ENCODE measurements at places on chromosomes 12 and 14.

DNA sequence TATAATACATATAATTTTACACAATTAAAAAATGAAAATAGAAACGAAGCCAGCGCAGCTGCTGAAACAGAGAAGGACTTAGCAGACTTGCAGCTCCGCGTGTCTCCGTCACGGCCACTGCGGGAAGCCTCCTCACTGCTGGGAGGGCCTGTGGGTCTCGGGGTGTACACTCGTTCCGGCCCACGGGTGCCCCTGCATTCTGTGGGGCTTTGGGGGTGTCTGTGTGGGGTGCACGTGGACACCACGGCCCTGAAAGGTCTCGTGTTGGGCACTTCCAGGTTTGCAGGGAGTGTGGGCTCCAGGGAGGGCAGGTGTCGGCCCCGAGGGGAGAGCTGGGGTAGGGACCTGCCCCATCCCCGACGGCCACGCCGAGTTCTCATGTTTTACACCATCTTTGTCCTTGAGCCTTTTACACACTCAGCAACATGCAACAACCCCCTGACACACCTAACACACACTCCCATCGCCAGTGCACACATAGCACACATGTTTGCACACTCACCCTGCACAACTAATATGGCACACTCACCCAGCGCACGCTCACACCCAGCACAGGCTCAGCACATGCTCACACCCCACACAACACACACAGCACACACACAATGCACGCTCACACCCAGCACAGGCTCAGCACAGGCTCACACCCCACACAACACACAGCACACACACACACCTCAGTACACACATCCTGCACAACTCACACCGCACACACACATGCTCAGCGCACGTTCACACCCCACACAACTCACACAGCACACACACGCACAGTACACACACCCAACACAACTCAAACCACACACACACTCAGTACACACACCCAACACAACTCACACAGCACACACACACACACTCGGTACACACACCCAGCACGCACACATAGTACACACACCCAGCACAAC is 36.6 kb downstream of the NOC4L start:
- no peak for DNase-seq

- DNase-seq = no peak
Observed at GRCh38 chr12:104694161-104694560, 237.4 kb downstream of the CHST11 start.

- DNase-seq = no peak
Observed at GRCh38 chr12:64633940-64634337, 23.6 kb downstream of the RASSF3 start.

DNA sequence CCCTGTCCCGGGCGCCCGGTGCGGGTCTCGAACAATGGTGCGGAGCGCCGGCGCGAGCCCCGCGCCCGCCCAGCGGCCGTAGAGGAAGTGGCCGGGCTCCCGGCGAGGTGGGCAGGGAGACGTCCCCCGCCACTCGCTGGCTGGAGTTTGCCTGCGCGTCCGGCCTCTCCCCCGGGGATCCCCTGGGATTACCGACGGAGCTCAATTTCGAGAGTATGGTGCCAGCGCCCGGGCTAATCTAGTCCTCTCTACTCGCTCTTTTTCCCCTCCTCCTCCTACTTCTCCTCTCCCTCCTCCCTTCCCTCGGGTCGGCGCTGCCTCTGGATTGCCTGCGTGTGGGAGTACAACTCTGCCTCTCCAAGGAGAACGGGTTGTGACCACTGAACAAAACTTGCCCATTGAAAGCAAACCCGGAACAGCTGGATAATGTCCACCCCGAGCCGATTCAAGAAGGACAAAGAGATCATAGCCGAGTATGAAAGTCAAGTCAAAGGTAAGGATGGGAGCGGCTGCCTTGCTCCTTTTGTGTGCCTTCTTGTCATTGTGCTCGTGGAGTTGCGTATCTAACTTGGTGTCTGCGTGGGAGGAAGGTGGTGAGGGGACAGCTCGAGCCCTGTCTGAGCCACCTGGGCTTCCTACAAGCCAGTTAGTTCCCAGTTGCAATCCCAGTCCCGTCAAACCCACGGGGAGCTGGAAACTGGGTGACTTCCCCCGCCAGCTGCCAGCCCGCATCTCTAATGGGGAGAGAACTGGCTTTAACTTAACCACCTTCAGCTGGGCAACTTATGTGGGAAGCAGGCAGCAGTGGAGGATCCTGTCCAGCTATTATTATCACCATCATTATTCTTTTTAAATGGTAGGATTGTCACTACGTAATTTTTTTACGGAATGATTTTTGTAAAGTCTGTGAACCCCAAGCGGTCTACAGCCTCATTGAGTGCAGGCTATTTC is at the start of gene SRGAP1:
Gene SRGAP1 (plus strand): TSS at position 310 of the 951 bp plus-strand sequence. CDS start 117 bp downstream, at position 427.
- DNase-seq = no peak

GRCh38 chr12:121939186-121939585 is 20.8 kb downstream of the CFAP251 start:
- no peak for DNase-seq

GRCh38 chr14:23639891-23640523 is 3.8 kb downstream of the DHRS2 start:
- no peak for DNase-seq

DNA sequence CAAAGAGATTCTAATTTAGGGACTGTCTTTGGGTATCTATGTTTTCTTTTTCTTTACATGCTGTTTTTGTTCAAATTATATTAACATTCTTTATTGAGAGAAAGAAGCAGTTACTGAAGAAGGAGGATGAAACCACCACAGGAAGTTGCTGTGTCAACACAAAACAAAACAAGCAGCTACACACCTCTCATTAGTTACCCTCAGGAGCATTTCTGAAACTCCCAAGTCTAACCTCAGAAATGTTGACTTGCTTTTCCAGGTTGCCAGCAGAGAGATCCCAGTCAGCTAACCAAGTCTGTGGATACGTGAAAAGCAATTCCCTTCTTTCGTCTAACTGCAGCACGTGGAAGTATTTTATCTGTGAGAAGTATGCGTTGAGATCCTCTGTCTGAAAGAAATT is 33.5 kb downstream of the CLEC1A start:
- DNase-seq = no peak

DNA sequence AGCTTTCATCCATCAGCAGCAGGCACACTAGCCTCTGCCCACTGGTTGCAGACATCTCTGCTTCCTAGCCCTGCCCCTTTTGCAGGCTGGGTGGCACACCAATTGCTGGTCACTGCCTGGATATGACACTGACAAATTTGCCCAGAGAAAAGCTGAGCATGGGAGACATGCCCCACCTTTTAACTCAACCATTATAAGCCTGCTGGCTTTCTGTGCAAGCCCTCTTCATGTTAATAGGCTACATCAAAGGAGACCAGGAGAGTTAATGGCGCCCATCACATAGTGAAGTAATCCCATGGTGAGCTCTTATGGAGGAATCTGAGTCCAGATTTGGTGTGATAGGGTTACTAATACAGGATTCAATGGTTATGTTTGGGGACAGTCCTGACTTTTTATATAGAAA is 139.2 kb downstream of the KICS2 start:
- no peak for DNase-seq

GRCh38 chr14:68726093-68726695 is 66.7 kb downstream of the ZFP36L1 start:
- no peak for DNase-seq

DNA sequence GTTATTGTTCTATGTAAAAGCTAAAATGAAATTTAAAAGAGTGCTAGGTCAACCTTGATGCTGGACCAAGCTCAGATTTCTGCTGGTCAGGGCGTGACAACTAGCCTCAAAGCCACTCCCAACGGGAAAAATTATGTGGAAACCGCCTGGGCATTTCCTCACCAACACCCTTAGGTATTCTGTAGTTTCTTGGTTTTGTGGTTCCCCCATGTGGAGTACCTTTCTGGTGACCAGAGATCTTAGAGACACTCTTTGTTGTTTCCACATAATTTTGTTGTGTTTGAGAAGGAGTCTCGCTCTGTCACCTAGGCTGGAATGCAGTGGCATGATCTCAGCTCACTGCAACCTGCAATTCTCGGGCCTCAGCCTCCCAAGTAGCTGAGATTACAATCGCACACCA is 119.9 kb downstream of the DENND5B start:
- no peak for DNase-seq

DNA sequence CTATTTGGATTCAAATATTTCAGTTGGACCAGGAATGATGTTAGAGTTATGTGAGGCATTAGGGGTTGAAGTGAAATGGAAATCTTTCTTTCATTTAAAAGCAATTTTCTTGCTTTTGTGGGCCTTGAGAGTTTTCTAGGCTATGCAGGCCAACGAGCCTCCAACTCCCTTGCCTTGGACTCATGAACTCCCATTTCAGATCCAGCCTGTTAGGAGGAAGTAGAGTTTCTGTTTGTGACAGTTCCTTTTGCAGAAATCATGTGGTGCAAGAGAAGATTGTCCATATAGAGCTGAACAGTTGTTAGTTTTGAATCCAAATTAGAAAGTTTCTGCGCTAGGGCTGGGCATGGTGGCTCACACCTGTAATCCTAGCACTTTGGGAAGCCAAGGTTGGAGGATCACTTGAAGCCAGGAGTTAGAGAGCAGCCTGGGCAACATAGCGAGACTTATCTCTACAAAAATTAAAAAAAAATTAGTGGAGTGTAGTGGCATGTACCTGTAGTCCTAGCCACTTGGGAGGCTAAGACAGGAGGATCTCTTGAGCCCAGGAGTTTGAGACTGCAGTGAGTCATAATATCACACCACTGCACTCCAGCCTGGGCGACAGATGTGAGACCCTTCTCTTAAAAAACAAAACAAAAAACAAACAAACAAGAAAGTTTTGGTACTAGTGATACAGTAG is 47.3 kb upstream of the MED13L start:
- no peak for DNase-seq

DNA sequence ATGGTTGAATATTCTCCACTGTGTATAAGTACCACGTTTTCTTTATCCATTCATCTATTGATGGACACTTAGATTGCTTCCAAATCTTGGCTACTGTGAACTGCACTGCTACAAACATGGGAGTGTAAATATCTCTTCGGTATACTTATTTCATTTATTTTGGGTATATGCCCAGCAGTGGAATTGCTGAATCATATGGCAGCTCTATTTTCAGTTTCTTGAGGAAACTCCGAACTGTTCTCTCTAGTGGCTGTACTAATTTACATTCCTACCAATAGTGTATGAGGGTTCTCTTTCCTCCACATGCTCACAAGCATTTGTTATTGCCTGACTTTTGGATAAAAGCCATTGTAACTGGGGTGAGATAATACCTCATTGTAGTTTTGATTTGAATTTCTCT is 623.1 kb upstream of the LRFN5 start:
- DNase-seq = no peak

GRCh38 chr14:56422703-56423213 is 156.8 kb upstream of the TMEM260 start:
- DNase-seq = no peak

DNA sequence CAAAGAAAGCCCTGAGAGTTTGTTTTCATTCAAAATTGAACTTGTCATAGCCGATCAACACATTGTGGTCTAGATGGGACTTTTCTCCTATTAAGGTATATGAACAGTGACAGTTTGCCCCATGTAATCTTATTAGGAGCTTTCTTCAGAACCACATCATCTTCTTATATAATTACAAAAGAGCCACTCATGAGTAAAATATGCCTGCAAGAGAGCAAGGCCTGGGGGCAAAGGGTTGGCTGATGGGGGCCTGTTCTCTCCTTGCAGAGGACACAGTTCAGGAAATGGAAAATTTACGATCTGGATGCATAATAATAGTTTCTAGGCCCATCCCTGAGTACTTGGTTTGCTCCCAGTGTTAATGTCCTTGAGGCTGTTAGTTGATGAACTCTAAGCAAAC is 87.8 kb downstream of the FLRT2 start:
- no peak for DNase-seq

DNA sequence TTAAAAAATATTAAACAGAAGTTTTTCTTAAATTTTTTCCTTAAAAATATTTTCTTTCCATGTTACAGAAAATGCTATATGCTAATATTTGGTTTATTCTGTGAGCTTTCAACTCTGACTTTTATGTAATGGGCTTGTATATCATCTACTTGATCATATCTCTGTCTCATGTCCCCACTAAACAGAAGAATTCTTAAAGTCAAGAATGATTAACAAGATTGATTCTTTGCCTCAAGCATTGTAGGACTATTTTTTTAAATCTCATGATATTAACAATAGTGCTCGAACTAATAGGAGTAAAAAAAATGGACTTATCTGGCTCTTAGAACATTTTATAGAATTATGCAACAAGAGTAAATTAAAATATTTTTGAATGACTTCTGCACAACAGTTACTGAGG is 206.3 kb downstream of the C12orf50 start:
- no peak for DNase-seq

DNA sequence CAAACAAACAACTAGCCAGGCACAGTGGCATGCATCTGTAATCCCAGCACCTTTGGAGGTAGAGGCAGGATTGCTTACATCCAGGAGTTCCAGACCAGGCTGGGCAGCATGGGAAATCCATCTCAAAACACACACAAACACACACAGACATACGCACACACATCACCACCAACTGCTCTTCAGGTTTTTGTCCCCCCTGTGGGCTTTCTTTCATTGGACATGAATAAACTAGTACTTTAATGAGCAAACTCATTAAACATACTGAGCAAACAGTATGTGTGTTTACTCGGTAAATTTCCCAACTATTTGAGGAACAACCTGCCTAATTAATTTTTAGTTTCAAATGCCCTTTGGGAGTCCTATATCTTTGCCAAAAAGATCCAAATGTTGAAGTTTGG is 10.1 kb upstream of the RASSF3 start:
- no peak for DNase-seq

DNA sequence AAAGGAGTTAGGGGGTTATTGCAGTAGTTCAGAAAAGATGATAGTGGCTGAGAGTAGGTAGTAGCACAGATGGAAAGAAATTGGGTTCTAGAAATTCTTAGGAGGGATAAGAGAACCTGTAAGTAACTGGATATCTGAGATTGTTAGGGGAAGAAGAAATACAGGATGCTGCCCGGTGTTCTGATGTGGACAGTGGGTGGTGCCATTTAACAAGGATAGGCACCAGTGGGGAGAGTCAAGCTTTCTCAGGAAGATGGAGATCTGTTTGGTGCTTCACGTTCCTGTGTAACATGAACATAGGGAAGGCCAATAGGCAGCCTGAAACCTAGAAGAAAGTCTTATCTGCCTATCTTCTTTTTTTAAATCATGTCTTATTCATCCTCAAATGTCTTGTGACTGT is 245.9 kb downstream of the NPAS3 start:
- DNase-seq = no peak

- DNase-seq = peak; percentile 45
Observed at GRCh38 chr12:120439646-120440247, 1.8 kb downstream of the COX6A1 start.

- no peak for DNase-seq
Observed at GRCh38 chr14:49314737-49315136, 271.4 kb downstream of the RPS29 start.

DNA sequence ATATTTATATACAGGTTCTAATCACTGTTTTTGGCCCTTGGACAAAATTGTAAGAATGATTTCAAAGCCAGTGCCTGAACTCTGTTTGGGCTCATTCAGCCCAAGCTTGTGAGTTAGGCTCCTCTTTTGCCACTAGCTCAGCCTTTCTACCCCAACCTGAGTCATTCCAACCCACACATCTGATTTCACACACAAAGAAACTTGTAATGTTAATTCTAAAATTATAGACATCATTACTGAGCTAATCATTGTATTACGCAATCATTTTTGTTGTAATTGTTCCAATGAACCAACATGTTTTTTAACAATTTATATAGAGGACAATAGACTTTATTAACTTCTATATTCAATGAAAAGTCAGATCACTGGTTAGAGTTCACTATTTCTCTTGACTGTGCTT is 441.1 kb downstream of the ETNK1 start:
- DNase-seq = no peak
